ENCODE measurements at places on chromosomes 6 and 20. TPM values are rescaled to one million over a fixed set of nuclear protein-coding genes. Genes with fewer than 3 reads are reported as not detected.

The OR2H2 gene
- total RNA-seq = not detected

The FAM135A gene
- total RNA-seq = 7.6 TPM

The LRRC73 gene
- total RNA-seq = 0.18 TPM

The RAB23 gene
- total RNA-seq = 1.5 TPM

The SLX4IP gene
- 7.4 TPM for total RNA-seq

The OR10C1 gene
- total RNA-seq = not detected

The ANGPT4 gene
- total RNA-seq = not detected

The LSM2 gene
- 112 TPM for total RNA-seq

The PROKR2 gene
- total RNA-seq = not detected

The VSX1 gene
- total RNA-seq = not detected

The TRERF1 gene
- 14.5 TPM for total RNA-seq

The CEP57L1 gene
- 23.8 TPM for total RNA-seq

The CYP21A2 gene
- not detected for total RNA-seq

The EYA2 gene
- total RNA-seq = not detected

The CST5 gene
- not detected for total RNA-seq

The SDCBP2 gene
- 3.2 TPM for total RNA-seq

The DEFB125 gene
- not detected for total RNA-seq

The OXT gene
- 0.40 TPM for total RNA-seq

The VGLL2 gene
- not detected for total RNA-seq

The PCK1 gene
- total RNA-seq = not detected

The NR2E1 gene
- total RNA-seq = not detected

The CRIP3 gene
- total RNA-seq = 1.8 TPM

The HIVEP1 gene
- total RNA-seq = 45.9 TPM

Data from activated CD4-positive, alpha-beta T cell treated with anti-CD3 and anti-CD28 coated beads for 36 hours (primary cell).